ENCODE measurements at places on chromosomes 7 and 10. TPM values are rescaled to one million over a fixed set of nuclear protein-coding genes. Genes with fewer than 3 reads are reported as not detected.

DNA sequence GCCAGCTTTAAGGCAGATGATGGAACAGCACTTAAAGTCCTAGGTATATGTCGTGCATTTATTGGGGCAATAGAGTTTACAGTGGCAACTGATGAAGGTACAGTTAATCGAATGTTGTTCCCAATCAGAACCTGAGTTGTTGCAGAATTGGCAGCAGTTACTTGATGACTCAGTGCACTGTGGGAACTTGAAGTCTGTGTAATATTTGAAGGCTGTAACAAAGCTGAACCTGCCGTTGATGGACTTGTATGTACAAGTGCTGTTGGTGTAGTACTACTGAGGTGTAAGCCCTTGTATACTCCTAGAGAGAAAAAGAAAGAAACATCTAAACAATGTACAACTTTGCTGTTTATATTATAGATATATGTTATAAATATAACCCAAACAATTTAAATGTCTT, 75.3 kb downstream of the EPC1 start:
- no peak for DNase-seq

DNA sequence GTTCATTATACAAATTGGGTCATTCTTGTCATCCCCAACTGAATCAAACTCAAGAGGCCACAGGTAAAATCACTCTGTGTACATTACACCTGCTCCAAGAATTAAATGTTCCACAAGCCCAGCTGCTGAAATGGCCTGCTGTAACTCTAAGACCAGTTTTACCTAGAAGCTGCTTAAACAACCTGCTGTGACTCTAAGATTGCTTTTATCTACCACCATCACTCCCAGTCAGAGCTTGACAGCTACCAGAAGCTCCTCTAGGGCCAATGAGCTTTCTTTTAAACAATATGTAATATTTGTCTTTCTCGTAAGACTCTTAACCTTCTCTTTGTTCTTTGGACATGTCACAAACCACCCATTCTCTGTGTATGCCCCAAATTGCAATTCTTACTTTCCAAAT, 141.8 kb upstream of the LRGUK start:
- DNase-seq = no peak

DNA sequence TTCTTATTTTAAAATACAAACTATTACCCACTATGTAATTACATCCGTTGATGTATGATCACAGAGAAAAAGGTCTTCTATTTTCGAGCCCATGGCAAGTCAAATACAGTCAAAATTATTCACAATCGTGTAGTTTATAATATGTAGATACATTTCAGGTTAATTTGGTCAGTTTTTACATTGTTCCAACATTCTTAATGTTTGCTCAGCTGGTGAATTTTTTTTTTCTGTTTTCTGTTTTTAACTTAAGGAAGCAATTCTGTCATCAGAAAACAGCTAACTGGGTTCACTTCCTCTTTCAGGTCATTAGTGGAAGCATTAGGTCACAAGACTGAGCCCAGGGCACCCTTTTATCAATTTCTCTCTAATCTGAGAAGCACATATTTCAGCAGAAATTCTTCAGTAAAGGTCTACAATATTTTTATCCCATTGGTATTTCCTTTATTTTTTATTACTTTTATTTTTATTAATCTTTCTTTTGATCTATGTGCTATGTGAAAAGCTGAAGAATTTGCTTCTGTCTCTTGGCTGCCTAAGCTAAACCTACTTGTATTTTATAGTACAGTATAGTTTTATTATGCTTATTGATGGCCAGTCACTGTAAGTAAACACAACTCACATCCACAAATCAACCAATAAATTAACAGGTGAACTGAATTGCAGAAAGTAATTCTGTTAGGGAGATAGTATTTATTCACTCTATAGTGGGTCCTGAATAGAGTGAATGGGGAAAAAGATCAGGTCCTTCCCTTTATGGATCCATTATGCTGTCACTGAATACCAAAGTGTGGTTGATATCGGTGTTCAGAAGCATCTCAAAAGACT, 84.6 kb downstream of the ICA1 start:
- no peak for DNase-seq

GRCh38 chr10:77451886-77452285, 185.7 kb downstream of the KCNMA1 start:
- no peak for DNase-seq

DNA sequence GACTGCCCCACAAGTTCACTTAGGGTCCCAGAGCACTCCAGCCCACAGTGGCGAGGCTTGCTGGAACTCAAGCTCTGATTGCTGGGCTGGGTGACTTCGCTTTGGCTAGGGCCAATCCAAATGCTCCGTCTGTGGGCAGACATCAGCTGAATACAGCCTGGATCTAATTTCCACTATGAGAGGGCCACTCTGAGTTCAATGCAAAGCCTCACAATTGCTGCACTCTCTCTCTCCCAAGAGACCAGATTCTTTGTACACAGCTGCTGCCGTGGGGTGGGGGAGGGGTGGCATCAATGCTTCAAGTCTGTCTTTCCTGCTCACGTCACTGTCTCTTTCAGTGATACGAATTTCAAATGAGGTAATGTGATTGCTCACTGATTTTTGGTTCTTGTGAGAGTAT, 47.3 kb upstream of the BPGM start:
- no peak for DNase-seq

DNA sequence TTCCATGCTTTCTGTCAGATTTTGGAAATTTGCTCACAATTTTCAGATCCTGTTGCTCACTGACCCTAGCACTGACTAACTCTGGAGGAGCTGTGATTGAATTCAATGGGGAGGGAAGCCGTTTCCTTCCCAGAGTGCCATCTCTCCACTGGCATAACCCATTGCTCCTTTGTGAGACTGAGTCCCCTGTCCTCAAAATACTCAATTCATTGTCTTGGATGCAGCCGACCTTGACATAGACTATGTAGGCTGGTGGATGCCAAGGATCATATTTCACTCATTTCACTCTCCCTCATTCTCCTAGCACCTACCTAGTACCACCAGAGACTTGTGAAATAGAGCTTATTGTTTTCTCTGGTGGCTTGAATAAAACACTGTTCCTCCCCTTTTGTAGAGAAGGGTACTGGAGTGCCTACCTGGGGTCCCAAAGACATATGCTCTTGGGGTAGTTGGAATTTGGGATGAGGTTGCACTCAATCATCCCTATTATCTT, 511.3 kb upstream of the ZMIZ1 start:
- no peak for DNase-seq

- no peak for DNase-seq
These were observed 35.3 kb downstream of the SAMD8 start for GRCh38 chr10:75146780-75147179.

DNA sequence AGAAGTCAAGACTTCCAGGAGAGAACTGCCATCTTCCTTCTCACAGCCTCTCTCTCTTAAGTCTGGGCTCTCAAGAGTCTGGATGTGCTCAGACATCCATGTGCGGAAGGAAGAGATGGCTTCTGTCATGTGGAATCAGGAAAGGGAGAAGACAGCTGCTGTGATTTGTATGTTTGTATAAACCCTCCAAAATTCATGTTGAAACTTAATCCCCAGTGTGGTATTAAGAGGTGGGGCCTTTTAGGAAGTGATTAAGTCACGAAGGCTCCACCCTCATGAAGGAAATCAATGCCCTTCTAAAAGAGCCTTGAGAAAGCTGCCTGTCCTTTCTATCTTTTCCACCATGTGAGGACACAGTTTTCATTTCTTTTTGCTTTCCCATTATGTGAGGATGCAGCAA, 73.9 kb upstream of the PTN start:
- DNase-seq = no peak

MMD2 gene
- total RNA-seq = not detected

ZCWPW1 gene
- 2.9 TPM for total RNA-seq

All from esophagus muscularis mucosa (tissue), 4 donors.